Hematopoietic multipotent progenitor cell treated with erythropoietin and hydrocortisone succinate and interleukin-3 and kit ligand, for 8 days (in vitro differentiated cells): ENCODE measurements at places on chromosomes 13 and 19.

GRCh38 chr13:100547791-100548201 lies 40.8 kb downstream of the GGACT start:
- DNase-seq: no peak

- DNase-seq: no peak
Observed at GRCh38 chr13:31733647-31734046, 5.7 kb upstream of the RXFP2 start.

DNA sequence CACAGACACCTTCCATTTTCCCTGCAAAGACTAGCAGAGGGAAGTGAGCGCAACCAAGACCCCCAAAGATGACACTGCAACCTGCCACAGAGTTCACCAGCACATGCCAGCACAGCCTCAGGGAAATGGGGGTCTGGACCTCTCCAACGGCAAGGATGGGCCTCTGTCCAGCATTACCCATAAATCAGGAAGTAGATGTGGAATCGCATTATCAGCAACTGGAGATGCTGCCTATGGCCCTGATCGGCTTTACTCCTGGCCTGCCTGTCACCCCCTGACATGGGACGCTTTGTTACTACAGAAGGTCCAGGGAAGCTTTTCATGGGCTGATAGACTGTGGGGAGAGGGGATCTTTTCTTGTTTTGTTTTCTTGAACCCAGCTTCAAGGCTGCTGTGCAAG lies 41.4 kb upstream of the POU2F2 start:
- DNase-seq: no peak

DNA sequence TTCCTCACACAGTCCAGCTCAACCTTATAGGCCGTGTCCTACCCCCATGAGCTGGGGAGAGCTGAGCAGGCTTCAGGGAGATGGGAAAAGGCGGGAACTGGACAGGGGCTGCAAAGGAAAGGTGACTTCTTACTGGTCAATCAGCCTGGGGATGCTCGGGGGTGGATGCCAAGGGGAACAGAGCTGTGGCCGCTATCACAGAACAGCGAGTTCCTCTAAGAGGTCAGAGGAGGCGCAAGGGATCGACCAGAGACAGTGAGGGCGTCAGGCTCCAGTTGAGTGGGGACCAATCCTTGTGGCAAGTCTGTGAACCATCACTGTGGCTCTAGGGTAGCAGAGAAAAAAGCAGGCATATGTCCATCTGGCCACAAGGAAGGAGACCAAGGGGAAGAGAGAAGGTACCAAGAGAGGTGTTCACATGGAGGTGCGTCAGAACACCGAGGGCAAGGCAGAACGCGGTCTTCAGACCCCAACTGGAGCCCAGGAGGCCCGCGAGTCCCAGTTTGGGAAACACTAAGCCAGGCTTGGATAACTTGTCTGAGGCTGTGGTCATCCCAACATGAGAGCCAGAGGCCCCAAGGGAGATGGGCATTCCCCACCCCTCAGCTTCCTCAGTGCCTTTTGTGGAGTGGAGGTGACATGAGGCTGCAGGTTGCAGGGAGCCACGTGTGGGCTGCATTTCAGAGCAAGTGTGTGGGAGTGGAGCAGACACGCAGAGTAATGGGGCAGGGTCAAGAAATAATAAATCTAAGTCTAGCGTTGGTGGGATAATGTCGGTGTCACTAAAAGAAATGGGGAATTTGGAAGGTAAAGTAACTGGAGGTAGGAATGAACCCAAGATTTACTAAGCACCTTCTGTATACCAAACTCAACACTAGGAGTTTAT lies 3.9 kb downstream of the F10 start:
- no peak for DNase-seq

DNA sequence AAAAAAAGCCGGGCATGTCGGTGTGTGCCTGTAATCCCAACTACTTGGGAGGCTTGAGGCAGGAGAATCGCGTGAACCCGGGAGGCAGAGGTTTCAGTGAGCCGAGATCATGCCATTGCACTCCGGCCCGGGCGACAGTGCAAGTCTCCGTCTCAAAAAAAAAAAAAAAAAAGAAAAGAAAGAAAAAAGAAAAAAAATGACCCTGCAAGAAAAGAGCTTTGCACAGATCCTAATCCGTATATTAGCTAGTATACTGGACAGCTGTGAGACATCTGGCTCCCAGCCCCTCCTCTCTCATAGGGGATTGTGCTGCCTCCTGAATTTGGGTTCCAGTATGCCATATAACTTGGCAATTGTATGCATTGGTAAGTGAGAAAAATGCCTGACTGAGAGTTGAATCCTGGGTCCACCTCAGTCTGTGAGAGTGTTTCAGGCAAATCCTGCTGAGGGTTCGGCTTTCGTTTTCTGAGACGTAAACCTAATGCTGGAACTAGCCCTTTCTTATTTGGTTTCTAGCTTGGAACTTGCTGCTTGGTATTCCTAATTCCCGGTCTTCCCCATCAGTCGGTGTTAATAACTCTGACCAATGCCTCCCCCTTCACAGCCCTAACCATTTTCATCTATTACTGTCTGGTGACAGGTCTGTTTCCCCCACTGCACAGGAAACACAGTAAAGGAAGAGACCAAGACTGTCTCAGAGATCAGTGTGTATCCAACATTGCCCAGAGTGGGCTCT lies 1.3 kb upstream of the AKT2 start:
- DNase-seq: no peak

- no peak for DNase-seq
Observed at GRCh38 chr13:112213467-112214255, 146.7 kb downstream of the SOX1 start.

DNA sequence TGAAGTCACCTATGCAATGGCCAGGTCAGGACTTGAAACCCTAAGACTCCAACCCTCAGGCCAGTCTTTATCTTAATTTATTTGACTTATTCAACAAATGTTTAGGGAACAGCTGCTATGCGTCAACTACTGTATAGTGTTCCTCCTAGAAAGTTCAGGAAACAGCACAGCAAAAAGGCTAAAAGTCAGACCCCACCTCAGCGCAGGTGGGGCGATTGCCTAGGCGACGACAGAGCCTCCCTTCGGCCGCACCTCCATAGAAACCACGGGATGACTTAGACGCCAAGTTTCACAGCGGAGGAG lies 502 bp downstream of the VRK3 start:
- DNase-seq: no peak

GRCh38 chr19:17448131-17448967 lies at the start of gene TMEM221:
TSS of gene TMEM221 (minus strand) at chr19:17448668. CDS start at chr19:17448462, 206 bp downstream.
- peak; percentile 40 for DNase-seq

DNA sequence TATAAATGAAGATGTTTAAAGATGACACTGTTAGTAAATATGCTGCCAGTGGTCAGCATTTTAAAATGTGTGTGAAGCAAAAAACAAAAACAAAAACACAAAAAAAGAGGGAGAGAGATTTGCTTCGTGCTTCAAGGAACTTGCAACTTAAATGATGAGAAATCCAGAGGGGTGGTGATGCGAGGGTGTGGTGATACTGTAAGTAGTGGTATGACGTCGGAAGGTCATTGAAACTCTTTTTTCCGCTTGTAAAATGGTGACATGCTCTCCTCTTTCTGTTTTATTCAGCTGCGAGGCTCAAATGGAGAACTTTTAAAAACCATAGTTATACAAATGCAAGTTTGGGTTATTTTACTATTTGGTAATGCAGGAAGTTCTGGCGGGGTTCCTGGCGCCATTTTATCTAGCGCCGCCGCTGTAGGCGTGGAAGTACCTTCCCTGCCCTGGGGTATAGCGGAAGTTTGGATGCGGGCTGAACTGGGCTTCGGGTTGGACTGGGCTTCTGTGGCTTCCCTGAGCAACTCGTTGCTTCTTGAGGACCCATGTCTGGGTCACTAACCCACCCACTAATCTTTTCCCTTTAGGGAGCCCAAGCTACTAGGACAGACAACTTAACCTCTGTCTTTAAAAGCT lies 34.8 kb downstream of the DGKH start:
- DNase-seq: no peak

- peak; percentile 9 for DNase-seq
Observed at GRCh38 chr19:35509018-35509652, 4.3 kb downstream of the DMKN start.

DNA sequence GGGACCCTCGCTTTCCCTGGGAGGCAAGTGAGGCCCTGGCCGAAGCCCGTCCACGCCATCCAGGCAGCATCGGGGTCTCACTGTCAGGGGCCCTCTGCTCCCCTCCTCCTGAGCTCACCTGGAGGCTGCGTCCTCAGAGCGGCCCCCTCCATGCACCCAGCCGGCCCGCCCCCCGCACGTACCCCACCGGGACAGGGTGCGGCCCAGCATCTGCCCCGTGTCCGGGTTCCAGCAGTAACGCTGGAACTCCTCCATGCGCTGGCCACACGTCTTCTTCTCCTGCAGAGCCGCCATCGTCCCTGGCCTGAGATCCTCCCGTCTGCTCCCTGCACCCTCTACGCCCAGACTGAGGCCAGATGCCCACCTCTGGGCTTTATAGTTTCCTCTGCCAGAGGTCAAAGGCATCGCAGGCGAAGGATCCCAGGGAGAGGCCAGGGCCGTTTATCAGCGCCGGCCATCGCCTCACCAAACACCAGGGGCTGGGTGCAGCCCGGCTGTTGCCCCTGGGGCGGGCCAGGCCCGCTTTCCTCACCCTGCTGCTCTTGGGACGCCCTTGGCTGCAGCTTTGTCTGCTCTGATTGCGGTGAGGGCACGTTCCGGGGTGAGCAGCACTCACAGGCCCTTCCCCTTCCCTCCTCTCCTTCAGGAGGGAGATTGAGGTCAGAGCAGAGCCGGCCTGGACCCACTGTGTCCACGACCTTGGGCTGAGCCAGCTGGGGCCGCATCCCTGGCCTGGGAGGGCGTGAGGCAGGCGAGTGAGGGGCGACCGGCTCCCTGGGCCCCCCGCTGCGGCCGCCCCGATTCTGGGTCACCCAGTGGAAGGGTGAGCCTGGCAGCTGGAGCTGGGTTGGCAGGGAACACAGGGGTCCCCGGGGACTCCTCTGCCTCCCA lies at the start of gene ATP4B:
Gene ATP4B, minus strand, starts transcription at position 348 of the 891 bp plus-strand sequence. Its CDS starts 54 bp downstream, at position 294.
- DNase-seq: no peak

DNA sequence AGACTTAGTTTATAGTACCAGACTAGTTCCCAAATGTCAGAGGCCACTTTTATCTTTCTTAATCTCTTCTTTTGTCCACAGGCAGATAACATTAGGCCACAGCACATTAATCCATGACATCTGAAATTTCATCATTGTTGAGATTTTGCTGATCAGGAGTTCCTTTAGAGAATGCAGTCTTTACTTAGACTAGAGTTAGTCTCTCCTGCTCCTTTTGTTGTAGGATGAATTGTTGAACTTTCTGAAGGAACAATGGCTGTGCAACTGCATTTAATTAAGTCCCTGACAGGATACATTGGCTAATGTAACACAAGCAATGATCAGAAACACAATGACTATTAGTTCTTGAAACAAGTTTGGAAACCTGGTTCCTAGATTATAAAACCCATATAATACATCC lies 266.3 kb downstream of the PCDH20 start:
- DNase-seq: no peak

- peak; percentile 38 for DNase-seq
Observed at GRCh38 chr19:42529248-42529764, 1.0 kb upstream of the CEACAM1 start.

DNA sequence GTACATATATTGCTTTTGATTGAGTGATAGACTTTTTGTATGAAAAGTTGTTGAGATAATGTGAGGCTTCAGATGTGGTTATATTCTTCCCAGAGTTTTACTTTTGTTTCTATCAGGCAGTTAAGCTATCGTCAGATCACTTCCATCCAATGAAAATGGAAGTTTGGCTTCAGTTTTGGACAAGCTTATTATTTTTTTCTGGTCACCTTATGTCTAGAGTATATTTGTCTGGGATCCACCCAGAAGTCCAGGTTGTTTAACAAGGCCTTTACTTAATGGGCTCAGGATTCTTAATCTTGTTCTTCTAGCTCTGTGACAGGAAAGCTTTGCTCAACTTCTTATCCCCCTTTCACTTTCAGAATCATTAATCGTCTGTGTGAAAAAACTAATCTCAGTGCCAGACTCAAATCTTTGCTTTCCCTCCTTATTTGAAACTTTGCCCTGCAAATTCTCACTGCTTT lies 150.9 kb downstream of the PDS5B start:
- no peak for DNase-seq

DNA sequence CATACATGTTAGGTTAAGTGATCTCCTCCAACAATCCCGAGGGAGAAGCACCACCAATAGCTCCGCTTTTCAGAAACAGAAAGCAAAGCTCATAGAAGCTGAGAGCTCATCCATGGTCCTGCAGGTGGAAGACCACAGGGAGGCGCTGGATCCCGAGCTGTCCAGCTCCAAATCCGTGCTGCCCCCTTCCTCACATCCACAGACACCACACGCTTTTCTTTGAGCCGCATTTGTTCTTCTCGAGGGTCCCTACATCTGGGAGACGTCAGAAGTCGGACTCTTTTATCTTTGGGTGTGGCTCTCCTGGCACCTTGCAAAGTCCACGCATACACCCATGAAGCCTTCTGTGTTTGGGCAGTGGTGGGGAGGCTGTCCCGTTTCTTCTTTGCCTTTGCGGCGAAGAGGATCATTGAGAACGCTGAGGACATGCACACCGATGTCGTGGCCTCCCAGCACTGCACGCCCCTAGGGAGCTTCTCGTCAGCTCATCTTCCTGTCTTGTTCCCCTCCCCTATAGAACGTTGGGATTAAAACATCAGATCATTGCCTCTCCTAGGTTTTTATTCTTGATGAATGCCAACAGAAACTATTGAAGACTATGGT lies 184.8 kb downstream of the TEX29 start:
- no peak for DNase-seq

GRCh38 chr13:99528547-99528946 lies 27.3 kb downstream of the TM9SF2 start:
- peak; percentile 39 for DNase-seq

DNA sequence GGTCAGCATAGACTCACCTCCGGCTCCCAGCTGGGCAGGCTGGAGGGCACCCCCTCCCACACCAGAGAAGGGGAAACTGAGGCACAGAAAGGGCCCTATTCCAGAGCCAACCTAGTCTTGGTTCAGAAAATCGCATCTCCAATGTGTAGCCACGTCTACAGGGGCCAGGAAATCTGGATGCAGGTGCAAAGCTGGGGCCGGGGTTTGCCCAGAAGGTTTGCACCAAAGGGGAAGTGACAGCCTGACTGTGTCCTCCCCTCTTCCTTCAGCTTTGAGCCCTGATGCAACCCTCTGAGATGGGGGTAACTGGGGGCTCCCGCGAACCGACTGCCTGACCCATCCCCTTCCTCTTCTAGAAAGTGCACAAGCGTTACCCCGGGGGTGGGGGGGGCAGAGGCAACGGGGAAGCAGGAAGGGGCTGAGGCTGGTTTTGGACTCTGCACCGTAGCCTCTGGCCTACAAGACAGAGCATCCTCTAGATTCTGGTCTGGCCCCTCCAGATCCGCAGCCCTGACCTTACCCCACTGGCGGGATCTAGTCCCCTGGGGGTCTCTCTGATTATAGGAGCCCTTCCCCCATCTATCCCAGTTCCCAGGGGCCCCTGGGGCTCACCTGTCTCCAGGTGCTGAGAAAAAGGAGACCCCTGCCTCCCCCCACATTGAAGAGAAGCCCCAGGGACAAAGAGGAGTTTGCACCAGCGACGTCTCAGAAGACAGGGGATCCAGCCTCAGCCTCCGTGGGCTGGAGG lies 1.1 kb upstream of the ONECUT3 start:
- no peak for DNase-seq

- no peak for DNase-seq
Observed at GRCh38 chr13:74530011-74530410, 395.8 kb upstream of the KLF12 start.
